Stimulated activated naive CD8-positive, alpha-beta T cell treated with anti-CD3 and anti-CD28 coated beads, Interleukin-15, amount 100 ng/mL, for 72 hours (primary cell): ENCODE measurements at places on chromosomes 11 and 22.
A peak's percentile ranks its signal among the peaks of the same experiment; 100 is the strongest.

DNA sequence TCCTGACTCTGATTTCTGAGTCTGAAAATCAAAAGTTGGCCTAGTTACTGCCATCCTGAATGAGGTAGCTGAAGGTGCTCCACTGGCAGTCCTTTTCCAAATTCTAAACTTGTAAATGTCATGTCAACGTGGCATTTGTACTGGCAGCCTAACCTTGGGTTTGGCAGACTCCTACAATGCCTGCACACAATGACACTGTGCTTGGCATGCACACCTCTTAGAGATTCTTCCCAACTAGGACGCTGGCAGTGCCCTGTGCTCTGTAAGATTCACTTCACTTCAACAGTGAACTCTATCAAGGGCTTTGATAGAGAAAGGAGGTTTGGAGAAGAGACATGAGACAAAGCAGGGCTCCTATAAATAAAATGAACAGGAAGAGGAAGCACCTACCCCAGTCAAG is 21.9 kb upstream of the PPP2R1B start:
- DNase-seq, result no peak

DNA sequence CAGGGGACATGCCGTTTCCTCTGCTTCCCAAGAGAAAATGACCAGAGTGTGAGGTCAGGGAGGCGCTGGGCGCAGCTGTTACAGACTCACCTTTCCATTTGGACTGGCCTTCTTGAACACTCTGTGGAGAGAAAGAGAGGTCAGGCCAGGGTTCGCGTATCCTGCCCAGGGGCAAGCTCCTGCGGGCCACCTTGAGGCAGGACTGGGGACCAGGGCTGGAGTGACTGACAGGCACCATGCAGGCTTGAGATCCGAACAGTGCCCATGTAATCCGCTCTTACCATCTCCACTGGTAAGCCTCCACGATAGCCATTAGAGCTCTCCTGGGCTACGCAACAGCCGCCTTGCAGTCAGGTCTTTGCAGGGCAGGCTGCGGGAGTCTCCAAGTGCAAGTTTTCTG is 49.3 kb downstream of the TPBGL start:
- DNase-seq, result no peak

- no peak for DNase-seq
These were observed 1.3 kb upstream of the PAK1 start for GRCh38 chr11:77475206-77475605.

GRCh38 chr22:17961446-17961729 is 63.0 kb downstream of the MICAL3 start:
- DNase-seq, result no peak

DNA sequence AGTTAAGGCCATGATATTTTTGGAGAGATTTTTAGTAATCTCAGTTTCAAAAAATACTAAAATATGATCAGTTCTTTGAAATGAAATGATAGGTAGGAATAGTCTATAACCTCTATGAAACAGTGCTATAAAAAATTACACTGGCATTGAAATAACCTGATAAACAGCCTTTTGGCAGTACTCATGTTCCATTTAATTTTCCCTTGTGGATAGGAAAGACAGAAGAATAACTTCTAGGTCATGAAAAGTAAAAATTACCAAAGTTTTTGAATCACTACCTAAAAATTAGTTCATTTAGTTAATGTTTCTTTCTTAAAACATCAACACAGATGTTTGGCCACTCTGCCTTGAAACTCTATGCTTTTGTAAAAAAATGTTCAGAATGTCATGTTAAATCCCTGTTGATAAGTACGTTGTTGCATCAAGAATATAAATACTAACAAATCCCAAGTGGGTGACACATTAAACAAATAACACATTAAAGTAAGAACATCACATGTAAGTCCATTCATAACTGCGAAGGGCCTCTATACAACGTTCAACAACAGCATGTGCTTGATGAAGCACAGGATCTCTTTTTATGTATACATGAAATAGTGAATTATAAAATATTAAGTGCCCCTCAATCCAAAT is 290.2 kb downstream of the SWAP70 start:
- DNase-seq, result no peak

GRCh38 chr11:20134991-20135736 is 25.1 kb downstream of the DBX1 start:
- DNase-seq, result no peak

GRCh38 chr11:120268686-120269085 is 28.7 kb downstream of the POU2F3 start:
- DNase-seq, result no peak

GRCh38 chr11:68673991-68674390 is 10.4 kb upstream of the GAL start:
- no peak for DNase-seq

GRCh38 chr22:21837248-21837979 is 30.0 kb downstream of the MAPK1 start:
- no peak for DNase-seq

DNA sequence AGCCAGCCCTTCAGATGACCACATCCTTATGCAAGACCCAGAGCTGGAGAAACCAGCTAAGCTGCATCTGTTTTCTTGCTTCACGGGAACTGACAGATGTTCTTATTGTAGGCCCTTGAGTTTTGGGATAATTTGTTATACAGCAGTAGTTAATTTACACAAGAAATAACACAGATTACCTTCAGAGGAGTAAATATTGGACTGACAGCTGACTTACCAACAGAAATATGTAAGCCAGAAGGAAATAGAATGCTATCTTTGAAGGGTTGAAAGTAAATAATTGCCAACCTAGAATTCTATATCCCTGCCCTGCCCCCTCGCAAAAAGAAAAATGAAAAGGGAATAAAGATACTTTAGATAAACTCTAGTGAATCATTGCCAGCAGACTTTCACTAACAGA is 124.1 kb downstream of the WNT7B start:
- no peak for DNase-seq

- DNase-seq, result peak; percentile 34
These were observed 34.3 kb downstream of the ETS1 start for GRCh38 chr11:128552783-128553661.

DNA sequence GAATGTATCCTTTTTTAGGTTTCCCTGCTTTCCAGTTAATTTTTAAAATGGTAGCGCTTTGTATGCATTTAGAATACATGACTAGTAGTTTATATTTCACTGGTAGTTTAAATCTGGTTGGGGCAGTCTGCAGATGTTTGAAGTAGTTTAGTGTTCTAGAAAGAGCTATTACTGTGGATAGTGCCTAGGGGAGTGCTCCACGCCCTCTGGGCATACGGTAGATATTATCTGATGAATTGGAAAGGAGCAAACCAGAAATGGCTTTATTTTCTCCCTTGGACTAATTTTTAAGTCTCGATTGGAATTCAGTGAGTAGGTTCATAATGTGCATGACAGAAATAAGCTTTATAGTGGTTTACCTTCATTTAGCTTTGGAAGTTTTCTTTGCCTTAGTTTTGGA is 86.4 kb upstream of the BIRC3 start:
- DNase-seq, result no peak

DNA sequence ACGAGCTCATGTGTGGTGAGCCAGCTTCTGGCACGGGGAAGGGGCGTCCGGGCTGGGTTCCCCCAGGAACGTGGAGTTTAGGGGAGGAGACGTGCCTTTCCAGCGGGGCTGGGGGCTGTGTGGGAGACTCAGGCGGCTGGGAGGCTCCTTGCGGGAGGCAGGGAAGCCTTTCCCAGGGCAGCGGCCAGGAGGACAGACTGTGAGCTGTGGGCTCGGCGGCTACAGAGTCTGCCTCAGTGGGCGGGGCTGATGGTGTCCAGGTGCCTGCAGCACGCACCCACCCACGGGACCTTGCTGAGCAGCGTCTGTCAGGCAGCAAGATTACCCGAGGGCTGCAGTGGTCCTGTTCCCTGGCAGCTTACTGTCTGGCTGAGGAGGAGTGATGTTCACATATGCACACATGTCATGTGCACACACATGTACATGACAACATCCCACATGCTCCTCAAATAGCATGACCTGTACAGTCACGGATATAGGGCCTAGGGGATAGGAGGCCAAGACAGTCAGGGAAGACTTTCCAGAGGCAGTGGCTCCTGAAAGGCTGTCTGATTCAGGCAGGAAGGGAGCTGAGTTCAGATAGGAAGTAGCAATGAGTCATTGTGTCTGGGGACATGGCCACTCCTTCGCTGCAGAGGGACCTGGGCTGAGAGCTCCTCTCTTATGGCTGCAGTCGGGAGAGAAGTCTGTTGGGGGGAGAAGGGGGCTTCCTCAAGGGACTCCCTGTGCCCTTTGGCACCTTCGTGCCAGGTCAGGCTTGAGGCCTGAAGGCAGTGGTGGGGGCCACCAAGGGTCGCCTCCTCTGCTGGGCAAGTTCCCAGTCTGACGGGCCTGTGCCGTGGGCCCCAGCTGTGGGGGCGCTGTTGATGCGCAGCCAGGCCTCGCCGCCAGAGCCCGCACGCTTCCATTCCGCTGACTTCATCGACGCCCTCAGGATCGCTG is 23.3 kb upstream of the PPP6R3 start:
- DNase-seq, result no peak

DNA sequence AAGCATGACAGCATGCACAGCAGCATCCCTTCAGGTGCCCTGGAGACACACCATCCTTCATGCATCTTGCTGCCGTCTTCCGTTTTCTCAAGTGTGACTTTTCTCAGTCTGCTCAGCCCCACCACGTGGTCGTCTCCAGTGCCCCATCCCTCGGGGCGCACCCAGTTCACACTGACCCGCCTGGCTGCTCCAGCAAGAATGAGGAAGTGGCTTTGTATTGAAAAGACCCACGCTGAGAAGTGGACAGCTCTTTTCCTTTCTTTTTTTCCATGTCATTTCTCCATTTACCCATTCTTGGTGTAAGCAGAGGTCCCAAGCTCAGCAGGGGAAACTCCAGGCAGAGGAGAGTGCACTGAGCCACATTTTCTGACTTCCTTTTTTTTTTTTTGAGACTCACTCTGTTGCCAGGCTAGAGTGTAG is 14.5 kb downstream of the SERPINH1 start:
- DNase-seq, result no peak

DNA sequence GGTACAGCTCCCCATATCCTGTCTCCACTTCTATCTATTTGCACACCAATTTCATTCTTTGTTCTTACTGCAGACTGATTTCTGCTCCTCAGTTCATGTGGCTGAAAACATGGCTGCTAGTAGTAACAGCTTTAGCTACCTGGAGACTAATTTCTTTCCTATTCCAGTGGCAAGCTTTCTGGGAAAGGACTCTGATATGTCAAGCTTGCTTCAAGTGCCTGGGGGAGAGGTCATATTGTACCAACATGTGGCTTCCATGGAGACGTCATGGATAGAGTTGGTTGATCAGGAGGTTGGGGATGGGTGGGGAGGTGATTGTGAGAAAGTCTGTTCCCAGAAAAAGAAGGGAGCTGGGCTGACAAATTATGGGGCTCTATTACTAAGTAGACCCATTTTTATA is 44.9 kb downstream of the ADM start:
- DNase-seq, result no peak
